Amniotic stem cell (primary cell): ENCODE measurements at places on chromosomes 6 and 20.

DNA sequence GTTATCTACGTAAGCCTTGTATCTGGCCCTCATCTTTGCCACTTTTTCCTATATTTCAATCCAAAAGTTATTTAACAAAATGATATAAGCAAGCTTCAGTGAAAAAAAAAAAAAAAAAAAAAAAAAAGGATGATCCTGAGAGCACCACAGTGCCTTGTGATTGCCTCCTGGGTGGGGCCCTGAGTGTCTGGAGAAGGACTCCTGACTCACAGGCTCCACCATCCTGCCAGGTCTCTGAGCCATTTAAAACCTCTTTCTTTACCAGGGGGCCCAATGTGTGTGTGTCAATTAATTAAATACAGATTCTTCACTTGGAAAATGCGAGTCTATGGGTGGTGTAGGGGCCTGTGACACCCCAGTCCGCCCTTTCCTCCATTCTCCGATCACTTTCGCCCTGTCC lies 105.2 kb downstream of the SMOC2 start:
- DNase-seq: no peak

GRCh38 chr20:22366631-22367030 lies 217.7 kb downstream of the FOXA2 start:
- no peak for DNase-seq

GRCh38 chr6:2680264-2680922 lies 70.3 kb downstream of the MYLK4 start:
- DNase-seq: no peak

DNA sequence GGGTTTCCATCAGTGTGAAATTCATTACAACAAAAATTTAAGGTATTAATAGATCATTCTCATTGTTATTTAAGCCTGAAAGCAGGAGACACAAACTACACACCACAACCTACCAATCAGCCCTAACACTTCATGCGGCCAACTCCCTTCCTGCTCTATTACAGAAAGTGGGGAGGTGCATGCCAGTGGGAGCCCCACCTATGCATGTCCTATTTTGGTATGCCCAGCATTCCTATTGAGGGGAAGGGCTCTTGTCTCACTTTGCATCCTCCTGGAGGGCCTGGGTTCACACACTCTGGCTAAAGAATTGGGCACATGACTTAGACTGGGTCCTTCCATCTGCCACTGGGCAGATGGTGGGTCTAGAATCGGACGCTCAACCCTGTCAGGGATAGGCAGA lies 450.0 kb downstream of the PTPRT start:
- no peak for DNase-seq

DNA sequence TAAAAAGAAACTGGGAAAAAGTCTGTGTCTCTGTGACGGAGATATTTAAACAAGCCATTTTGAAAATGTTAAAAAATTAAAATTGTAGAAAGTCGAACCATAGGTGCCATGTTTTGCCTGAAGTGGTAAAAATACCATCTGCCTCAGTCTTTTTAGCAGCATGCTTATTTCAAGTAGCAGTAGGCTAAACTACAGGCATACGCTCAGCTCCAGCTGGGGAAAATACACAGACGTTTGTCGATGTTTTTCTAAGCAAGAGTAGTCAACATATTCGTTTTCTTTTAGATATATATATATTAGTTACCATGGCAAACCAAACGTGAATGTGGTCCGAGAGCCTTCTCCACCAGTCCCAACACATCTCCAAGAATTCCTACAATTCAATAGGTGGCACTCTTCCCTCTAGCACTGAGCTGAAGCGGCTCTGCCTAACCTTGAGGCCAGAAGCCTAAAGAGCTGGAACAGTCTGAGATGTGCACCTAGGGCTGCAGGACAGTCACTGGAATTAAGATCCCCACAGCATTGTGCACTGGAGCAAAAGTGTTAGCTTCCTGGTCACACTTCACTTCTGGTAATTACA lies 70.2 kb upstream of the BEND3 start:
- no peak for DNase-seq

DNA sequence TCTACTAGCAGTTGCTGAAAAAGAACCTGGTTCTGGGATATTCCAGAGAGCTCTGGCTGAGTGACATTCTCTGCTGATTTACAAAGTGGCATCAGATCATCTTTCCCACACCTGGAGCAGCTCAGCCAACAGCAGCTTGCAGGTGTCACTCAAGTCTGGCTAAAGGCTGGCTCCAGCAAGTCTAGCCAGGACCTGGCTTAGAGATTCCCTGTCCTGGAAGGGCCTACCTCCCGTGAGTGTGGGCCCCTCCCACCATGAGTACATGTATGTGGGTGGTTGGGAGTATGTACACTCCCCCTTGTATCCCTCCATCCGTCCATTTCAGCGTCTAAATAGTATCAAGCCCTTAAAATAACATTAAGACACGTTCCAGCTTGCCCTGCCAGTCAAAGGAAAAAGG lies 539.3 kb upstream of the ID4 start:
- DNase-seq: no peak

DNA sequence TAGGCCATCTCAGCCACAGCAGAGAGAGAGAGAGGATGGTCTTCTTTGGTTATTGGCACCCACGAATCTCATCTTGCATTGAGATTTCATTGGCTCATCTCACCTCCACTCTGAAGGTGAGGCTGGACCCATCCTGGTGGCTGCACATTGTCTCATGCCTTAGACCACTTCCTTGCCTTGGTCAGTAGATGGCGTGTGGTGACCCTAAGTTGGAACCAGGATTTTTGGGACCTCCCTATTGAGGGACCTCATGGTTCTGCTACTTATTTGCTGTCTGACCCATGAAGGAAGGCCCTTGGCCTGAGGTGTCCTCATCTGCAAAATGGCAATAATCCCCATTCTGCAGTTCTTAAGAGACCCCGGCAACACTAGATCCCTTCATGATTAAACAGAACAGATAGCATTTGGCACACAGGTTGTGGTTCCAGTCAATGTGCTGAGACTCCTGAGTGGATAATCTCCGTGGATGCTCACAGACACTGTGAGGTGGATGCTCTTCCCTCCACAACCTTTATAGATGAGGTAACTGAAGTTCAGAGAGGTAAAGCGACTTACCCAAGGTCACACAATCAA lies 21.5 kb upstream of the AAR2 start:
- no peak for DNase-seq

DNA sequence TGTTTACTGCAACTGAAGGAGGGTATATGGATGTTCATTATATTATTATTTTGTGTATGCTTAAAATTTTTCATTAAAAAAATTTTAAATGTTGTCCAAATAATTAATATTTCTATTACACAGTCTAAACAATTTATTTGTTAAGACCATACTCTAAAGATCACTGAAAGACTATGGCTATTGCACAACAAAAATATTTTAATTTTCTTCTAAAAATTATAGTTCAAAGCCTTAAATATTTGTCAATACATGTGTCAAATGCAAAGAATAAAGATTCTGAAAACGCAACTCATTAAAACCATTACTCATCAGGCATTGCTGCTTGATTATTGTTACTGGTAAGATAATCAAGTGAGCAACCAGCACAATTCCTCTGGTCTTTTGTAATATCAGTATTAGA lies 2.2 kb downstream of the MMS22L start:
- DNase-seq: no peak

GRCh38 chr6:25007269-25007699 lies 71.5 kb upstream of the RIPOR2 start:
- no peak for DNase-seq

DNA sequence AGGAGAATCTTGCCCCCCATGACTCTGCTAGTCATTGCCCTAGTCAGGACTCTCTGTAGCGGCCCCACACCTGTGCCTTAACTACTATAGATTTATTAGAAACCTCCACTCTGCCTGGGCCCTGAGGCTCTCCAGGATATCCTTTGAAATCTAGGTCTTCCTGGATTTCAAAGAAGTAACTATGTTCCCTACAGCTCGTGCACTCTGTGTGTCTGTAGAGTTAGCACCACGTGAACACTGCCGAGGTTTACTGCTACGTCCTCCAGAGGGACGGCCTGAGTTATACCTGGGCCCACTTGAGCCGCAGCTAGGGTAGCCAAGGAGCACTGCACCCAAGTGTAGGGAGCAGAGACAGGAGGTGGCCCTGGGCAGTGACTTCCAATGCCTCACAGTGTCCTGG lies 19.8 kb downstream of the GLP1R start:
- no peak for DNase-seq

GRCh38 chr6:151300267-151300991 lies 60.7 kb downstream of the AKAP12 start:
- no peak for DNase-seq

DNA sequence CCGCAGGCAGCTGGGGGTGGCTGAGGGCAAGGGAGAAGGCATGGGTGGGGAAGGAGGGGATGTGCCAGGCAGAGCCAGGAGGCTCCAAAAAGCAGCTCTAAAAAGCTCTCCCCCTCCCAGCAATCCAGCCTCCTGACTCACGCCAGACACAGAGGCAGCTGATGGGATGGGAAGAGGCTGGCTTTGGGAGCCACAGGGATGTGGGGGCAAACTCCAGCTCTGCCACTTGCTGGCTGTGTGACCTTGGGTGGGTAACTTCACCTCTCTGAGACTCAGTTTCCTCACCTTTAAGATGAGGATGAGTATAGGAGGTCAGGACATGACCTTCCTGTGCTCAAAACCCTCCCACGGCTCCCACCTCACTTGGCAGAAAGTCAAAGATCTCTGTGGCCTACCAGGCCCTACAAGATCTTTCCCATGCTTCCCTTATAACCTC lies 148.9 kb downstream of the CEBPB start:
- DNase-seq: peak; percentile 24

DNA sequence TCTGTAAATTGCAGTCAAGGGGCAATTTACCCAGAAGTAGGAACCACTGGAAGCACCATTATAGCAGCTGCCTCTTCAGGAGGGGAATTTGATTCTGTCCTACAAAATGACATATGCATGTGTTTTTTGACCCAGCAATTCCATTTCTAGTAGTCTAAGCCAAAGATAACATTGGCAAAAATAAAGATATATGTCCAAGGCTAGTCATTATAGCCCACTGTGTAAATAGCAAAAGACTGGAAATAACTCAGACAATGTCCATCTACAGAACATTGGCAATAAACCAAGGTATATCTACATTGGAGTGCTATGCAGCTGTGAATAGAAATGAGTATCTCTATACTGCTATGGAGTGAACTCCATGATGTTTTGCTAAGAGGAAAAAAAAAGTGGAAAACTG lies 12.5 kb upstream of the PANK2 start:
- no peak for DNase-seq

GRCh38 chr20:59144179-59144830 lies 19.3 kb upstream of the ZNF831 start:
- no peak for DNase-seq

GRCh38 chr6:45721665-45722064 lies 294.0 kb downstream of the CLIC5 start:
- no peak for DNase-seq

DNA sequence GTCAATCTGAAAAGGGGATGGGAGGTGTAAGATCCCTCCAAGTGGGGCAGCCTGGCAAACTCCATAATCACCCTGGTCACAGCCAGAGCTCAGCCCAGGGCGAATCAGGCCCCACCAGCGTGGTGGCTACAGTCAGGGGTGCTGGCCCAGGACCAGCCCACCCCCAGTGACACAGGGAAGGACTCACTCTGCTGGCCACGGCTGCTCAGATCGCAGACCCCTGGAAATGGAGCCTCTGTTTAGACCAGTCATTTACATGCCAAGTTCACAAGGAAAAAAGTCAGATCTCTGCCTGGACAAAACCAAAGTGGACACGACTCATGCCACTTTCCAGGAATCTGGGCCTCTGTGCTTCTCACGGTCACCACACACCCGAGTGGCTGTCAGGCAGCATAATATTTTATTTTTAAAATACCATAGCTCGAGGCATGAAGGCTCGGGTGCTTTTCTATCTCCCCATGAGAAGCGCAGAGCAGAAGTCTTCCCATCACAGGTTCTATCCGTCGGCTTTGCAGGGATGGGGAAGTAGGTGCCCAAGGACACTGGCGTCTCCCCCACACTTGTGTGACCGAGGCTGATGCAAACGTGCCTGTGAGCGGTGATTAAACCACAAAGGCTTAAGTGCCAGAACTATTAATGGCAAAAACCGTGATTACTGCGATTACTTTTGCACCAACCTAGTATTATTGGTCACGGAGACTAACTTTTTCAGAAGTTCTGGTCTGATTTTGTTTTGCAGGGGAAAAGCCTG lies 13.0 kb downstream of the PXDC1 start:
- DNase-seq: no peak

DNA sequence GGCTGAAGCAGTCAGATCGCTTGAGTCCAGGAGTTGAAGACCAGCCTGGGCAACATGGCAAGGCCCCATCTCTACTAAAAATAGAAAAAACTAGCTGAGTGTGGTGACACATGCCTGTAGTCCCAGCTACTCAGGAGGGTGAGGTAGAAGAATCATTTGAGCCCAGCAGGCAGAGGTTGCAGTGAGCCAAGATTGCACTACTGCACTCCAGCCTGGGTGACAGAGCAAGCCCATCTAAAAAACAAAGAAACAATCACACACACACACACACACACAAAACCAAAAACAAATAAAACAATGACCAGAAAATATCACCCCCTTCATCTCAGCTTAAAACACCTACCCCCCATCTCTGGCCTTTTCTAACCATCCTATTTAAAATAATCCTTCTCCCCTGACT lies 68.0 kb downstream of the BTBD9 start:
- no peak for DNase-seq

DNA sequence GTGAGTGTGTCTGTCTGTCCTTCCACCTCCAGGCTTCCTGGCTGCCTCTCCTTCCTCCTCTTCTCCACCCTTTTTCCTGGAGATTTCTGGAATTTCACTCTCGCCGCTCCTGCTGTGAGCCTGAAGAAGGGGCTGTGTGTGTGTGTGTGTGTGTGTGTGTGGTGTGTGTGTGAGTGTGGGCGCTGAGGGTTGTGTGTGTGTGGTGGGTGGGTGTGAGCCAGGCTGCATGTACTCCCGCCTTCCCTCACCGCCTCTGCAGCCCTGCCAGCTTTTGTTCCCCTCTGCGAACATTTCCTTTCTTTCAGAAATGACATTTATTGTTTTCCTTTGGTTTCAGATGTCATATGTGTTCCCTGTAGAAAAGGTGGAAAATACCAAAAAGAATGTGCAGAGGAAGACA lies 76.0 kb downstream of the SRC start:
- DNase-seq: no peak

DNA sequence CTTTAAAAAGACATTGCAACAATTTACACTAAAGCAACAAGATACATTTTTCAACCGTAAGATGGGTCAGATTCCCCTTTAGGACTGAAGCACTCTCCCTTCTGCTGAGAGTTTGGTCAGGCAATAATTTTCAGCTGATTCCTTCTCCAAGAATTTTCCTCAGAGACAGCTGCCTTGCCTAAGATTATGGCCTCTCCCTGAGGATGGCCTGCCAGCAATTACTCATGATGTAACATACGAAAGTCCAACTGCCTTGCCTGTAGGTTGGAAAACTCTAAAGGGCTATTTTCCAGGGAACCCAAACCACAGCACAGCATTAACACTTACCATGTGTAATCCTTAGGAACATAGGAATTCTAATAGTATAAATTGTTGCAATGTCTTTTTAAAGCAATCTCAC lies 229.1 kb upstream of the FLRT3 start:
- no peak for DNase-seq
